Foreskin fibroblast (primary cell): ENCODE measurements at places on chromosomes 7 and 10.

DNA sequence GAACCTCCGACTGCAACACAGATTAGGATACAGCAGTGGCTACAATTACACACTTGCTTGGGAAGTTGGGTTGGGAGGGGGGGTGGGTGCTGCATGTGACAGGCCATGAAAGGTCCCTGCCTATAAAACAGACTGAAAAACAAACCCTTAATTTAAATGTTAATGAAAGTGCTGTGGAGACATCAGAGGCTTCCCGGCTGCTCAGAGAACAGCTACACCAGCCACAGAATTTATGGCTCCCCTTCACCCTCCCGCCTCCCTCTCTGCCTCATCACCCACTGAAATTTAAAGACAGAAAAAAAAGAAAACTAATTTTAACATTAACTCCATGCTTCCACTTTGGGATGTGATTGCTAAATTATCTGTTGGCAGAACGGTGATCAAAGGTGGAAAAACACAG is 34.7 kb downstream of the FBXW4 start:
- DNase-seq: no peak

- DNase-seq: no peak
These were observed 333.9 kb downstream of the ADRA2A start for GRCh38 chr10:111410740-111411139.

- peak; percentile 2 for DNase-seq
These were observed 7.4 kb downstream of the APBB1IP start for GRCh38 chr10:26445411-26446031.

GRCh38 chr7:127959770-127960169 is 71.5 kb downstream of the LRRC4 start:
- no peak for DNase-seq

- peak; percentile 58 for DNase-seq
These were observed 58.9 kb downstream of the FRMPD2 start for GRCh38 chr10:48215486-48216203.

DNA sequence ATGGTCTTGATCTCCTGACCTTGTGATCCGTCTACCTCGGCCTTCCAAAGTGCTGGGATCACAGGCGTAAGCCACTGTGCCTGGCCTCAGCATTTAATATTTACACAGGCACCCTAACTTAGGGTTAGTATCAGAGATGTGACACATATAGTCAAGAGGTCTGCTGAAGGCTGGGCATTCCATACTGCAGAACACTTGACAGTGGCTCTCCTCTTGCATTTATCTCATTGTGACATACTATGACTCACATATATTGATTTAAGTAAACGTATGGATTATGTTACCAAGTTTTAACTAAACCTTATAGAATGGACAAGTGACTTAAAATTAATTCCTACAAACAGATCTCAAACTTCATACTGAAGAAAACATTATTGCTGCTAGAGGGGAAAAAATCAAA is 36.6 kb downstream of the BRAF start:
- no peak for DNase-seq

- DNase-seq: no peak
These were observed 85.8 kb downstream of the HGF start for GRCh38 chr7:81684033-81684432.

DNA sequence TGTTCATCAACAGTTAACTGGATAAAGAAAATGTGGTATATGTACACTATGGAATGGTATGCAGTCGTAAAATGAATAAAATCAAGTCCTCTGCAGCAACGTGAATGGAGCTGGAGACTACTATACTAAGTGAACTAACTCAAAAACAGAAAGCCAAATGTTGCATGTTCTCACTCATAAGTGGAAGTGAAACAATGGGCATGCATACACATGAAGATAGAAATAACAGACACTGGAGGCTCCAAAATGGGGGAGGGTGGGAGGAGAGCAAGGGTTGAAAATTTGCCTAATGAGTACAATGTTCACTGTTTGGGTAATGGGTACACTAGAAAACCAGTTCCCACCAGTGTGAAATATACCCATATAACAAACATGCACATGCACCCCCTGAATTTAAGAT is 179.5 kb downstream of the ZWINT start:
- DNase-seq: no peak

DNA sequence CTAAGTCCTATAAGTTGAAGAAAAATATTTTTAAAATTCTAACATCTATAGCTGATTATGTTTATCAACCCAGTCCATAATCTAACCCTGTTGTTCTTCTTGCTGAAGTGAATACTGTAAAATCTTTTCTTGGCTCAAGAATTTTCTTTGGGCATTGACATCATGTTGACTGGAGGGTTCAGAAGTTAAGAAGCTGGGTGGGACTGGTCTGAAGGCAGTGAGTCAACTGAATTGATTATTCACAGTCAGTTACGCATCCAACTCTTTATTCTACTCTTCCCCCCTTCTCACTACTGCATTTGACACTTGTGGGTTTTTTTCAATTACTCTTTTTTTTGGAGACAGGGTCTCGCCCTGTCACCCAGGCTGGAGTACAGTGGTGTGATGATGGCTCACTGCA is 31.0 kb downstream of the DENND2A start:
- DNase-seq: peak; percentile 26

DNA sequence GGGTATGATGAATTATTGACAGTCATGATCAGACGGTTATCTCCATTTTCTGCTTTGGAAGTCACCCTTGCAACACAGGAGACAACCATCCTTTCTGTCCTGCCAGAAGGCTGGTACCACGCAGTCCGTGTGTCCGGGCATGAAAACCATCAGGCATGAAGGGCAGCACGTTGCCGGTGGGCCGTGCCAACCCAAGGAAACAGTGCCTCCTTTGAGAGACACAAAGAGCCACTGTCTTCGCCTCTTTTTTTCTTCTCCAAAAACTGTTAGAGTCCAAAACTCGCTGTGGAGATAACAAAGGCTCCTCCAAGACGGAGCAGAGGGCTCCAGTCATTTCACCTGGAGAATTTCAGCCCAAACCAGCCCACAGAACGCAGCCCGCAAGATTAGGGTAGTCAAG is 60.4 kb upstream of the ARHGAP21 start:
- DNase-seq: no peak

- DNase-seq: peak; percentile 53
These were observed 13.1 kb upstream of the SLC26A3 start for GRCh38 chr7:107816011-107816566.

DNA sequence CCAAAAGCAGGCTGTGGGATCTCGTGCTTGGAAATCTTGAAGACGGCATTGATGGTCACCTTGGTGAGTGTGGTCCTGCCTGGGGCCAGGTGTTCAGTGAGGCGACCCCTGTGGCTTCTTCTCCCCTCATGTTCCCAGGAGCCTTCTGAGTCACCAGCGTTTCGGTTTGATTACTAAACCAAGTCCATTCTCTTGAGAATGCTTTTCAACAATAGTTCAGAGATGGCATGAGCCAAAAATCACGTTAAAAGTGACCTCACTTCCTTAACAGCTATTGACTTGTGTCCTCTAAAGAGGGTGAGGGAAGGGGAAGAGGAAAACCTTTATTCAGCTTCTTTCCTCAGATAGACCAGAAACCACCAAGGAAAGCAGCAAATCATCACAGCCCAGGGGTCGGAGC is 315.2 kb downstream of the GATA3 start:
- DNase-seq: no peak

- DNase-seq: no peak
These were observed 61.6 kb downstream of the TASOR2 start for GRCh38 chr10:5746197-5746596.

DNA sequence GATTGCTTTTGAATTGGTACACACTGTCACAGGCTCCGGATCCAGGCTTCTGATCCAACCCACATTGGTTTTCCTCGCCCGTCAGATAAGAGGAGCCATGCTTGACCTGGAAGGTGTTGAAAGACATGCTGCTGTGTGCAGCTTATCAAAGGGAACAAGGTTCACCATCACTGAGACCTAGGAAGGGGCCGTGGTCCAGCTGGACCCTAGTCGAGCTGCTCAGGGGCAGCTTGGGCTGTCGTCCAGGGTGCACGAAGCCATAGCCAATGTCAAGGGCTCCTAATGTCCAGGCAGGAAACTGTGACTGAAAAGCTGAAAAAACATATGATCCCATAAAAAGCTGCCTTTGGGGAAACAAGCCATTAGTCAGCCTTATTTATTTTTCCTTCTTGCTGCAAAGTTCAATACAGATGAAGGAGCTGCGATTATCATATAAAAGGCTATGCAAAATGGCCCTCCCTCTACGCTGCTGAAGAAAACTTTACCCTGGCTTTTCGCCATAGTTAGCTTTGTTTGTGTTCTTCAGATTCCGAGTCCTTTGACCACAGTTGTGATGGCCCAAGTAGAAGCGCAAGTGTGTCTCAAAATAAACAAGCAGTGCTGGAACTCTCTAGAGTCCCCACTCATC is 118.0 kb downstream of the CREB5 start:
- peak; percentile 67 for DNase-seq

GRCh38 chr7:155344618-155345433 is 47.1 kb downstream of the INSIG1 start:
- peak; percentile 86 for DNase-seq

GRCh38 chr10:120279196-120279595 is 177.8 kb upstream of the PLPP4 start:
- DNase-seq: no peak

GRCh38 chr7:15977663-15978062 is 291.2 kb upstream of the MEOX2 start:
- DNase-seq: peak; percentile 24

DNA sequence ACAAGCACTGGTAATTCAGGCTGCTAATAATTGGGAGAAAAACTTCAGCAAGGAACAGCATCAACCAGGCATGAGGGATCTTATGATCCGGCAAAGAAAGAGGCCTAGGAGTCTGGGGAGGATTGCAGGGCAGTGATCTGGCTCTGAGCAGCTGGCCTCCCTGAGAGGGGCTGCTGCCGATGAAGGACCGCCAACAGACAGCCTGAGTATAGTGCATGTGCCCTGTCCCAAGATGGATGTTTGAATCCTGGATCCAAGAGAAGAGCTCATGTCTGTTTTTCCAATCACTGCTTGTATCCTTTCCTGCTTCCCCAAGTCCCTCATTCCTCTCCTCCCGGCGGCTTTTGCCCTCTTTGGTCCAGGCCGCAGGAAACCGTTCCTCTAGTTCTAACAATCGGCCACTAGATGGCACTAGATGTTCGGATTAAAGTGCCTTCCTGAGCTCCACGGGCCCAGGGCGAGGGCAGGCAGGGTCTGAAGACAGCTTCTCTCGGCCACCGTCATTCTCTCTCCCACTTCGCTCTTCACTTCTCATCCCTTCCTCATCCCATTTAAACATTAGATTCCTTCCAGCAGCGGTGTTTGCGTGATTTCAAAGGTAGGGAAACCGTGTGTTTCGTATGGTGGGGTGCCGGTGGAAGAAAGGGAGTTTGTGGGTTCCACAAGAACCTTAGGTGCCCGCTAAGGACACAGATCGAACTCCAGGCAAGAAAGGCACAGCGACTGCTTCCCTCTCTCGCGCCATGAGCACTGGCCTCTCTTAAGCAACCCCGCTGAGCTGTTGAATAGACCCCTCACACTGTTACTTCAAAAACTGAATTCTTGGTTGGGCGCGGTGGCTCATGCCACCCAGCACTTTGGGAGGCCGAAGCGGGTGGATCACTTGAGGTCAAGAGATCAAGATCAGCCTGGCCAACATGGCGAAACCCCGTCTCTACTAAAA is 82.4 kb downstream of the ADCYAP1R1 start:
- DNase-seq: peak; percentile 81

- no peak for DNase-seq
These were observed 312.2 kb downstream of the GALNT17 start for GRCh38 chr7:71444130-71444529.

DNA sequence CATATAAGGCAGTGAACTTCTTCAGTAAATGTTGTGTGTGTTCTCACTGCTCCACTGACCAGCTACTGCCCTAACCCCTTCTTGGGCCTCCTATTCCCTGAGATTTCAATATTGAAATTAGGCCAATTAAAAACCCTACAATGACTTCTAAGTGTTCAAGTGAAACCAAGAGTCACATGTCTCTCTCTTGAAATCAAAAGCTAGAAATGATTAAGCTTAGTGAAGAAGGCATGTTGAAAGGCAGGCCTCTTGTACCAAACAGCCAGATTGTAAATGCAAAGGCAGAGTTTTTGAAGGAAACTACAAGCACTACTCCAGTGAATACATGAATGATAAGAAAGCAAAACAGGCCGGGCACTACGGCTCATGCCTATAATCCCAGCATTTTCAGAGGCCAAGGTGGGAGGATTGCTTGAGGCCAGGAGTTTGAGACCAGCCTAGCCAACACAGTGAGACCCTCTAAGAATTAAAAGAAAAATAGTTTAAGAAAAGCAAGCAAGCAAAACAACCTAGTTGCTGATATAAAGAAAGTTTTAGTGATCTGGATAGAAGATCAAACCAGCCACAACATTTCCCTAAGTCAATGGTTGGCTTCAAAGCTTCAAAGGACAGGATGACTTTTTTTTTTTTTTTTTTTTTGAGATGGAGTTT is 22.3 kb downstream of the BRAF start:
- DNase-seq: no peak

- no peak for DNase-seq
These were observed 70.4 kb downstream of the INPP5A start for GRCh38 chr10:132607961-132608495.

GRCh38 chr10:61542596-61542995 is 89.4 kb upstream of the TMEM26 start:
- DNase-seq: no peak

DNA sequence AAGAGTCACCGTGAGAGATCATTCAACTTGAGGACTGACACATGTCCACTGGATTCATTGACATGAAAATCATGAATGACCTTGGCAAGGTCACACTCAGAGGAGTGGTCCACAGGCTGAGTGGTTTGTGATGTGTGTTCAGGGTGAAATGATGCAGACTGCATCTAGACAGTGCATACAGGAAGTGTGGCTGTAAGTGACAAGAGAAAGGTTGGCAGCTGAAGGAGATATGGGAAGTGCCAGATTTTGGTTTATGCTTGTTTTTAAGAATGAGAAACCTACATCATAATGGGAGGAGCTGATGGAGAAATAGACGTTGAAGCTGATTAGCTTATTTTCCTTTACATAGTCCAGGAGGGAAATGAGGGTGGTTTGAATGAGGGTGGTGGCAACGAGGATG is 64.8 kb upstream of the VIPR2 start:
- no peak for DNase-seq

DNA sequence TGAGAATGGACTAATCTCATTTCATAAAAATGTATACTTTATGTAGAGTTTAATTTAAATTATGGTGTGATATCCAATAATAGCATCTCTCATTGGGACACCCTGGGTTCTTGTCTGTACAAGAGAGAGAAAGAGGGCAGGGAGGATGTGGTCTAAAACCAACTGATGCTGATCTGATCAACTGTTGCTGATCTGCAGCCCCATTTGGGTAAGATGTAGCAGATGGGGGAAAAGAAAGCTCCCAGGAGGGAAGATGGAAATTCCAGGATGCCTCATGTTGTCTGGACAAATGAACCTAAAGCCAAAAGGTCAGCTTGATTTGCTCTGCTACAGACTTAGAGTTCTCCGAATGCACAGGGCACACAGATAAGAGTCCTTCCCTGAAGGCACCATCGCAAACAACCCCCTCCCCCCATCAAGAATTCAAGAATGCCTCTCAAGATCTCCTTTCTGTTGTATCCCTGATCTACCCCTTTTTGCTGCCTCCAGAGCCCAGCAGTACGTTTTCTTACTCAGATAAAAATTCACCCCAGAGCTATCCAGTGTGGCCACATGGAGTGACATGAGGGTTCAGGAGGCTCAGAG is 171.4 kb upstream of the INHBA start:
- DNase-seq: no peak
